ENCODE measurements at places on chromosomes 7 and 10.
A peak's percentile ranks its signal among the peaks of the same experiment; 100 is the strongest.

DNA sequence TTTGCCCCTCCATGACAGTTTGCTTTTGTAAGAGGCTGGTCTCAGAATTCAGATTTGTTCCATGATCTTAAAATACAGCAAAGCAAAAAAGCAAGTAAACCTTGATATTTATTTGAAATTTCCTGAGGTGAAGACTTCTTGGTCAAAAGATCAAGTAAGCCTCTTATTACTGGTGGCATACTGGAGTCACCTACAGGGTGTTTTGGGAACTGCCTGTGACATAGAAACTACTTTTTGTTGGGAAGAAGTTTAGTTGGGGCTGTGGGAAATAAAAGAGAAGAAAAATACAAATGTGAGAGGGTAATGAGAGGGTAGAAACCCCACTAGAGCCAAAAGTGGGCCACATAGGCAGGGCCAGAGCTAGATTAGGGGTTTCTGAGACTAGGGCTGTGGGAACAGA lies 217.9 kb downstream of the OTUD1 start:
- no peak for DNase-seq

GRCh38 chr7:151757274-151757673 lies 119.6 kb downstream of the PRKAG2 start:
- no peak for DNase-seq

DNA sequence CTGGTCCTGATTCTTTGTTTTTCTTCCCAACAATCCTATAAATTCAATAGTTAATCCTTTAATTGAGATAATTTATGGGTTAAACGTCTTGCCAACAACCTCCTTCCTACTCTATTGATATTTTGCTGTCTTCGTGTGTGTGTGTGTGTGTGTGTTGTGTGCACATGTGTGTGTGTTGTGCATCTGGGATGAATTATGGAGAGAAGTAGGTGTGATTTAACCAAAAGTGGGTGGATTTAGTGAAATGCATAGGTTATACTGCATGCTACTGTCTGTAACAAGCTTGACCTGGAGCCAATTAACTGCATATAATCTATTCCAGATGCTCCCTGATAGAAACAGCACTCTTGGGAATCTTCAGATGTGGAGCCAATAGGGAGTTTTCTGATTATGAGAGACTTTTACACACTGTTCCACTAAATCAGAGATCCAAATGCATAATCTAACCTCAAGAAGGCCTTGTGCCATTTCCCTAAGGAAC lies 61.2 kb downstream of the SEMA3D start:
- no peak for DNase-seq

GRCh38 chr7:29976673-29977415 lies 12.8 kb downstream of the SCRN1 start:
- no peak for DNase-seq

DNA sequence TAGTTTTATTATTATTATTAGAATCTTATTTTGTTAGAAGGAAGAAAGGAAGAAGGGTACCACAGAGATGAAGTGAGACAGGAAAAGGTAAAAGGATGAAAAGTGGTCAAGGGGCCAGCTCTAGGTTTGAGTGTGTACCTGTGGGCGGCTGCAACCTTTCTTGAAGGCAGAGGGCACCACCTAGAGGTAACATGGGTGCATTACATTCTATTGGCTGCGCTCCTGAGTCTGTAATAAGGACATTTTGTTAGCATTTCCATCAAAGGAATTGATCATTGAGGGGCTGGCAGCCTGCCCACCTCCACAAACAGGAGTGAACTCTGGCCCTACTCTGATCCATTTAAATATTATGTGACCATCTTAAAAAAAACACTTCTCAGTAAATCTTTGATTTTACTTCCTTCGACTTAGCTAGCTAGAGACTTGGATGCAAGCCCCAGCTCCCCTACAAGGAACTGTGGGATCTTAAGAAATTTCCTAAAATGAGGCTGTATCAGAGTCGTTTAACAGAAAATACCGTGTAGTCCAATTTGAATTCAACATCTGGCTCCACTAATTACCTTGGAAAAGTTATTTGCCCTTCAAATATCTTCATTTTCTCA lies 610.4 kb downstream of the IPMK start:
- DNase-seq, result peak; percentile 28

DNA sequence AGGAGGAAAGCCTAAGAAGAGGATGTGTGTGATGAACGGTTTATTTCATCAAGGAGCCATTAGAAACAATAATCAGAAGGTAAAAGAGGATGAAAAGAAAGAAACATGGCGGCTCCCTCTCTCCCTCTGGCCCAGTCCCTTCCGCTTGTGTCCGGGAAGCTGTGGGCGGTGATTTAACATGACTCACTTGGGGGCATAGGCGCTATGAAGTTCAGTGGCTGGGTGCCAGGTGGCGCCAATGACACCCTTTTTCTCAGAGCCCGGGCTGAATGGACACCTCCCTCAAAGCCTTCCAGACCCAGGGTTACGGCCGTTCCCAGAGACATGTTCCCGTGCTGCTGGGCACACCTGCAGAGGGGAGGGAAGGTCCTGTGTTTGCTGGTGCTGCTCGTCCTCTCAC lies 244.0 kb downstream of the SKAP2 start:
- DNase-seq, result no peak

- no peak for DNase-seq
Observed at GRCh38 chr7:103297837-103298179, 573 bp downstream of the PMPCB start.

GRCh38 chr7:14501436-14501835 lies 401.1 kb downstream of the DGKB start:
- DNase-seq, result no peak

DNA sequence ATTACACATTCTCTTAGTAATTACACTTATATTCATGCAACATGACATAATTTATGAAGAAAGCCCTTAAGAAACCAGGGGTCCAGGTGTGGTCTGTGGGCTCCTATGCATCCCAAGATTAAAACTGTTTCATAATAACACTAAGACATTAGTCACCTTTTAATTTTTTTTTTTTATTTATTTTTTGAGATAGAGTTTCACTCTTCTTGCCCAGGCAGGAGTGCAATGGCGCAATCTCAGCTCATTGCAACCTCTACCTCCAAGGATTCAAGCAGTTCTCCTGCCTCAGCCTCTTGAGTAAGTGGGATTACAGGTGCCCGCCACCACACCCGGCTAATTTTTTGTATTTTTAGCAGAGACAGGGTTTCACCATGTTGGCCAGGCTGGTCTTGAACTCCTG lies 12.5 kb downstream of the GDI2 start:
- no peak for DNase-seq
